Suppressor macrophage (primary cell): ENCODE measurements at places on chromosomes 12 and 14.

- DNase-seq = no peak
Measured at GRCh38 chr14:89651805-89652204, 234.8 kb upstream of the FOXN3 start.

DNA sequence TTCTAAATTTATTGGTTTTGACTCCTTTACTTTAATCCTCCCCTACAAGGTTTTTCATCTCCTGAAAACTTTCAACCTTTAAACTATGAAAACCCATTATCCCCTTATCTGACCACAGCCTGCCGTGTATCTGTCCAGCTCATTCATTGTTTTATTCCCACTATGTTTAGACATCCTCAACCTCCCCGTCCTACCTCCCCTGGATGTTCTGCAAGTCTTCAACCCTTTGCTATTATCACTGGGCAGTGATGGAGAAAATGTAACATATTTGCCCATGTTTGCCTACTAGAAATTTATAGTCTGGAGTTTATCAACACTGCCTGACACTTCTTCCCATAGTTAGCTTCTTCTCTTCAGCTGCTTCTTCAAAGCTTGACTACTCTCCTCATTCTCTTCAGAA lies 483.4 kb downstream of the PRKD1 start:
- no peak for DNase-seq

DNA sequence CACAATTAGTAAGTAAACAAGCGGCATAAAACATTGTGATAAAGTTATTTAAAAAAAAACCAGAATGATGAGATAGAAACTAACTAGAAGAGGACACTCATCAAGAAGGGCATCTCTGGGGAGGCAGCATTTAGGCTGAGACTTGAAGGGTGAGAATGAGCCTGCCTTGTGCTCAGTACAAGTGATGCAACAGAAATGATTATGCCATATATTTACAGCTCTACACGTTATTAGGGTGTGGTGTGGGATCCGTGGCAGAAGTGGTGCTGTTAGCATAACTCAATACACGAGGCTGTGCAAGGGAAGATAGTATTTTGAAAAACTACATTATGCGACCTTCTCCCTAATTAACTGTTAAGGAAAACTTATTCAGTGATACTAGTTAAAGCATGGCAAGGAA lies 178.5 kb upstream of the ATF7IP start:
- no peak for DNase-seq

DNA sequence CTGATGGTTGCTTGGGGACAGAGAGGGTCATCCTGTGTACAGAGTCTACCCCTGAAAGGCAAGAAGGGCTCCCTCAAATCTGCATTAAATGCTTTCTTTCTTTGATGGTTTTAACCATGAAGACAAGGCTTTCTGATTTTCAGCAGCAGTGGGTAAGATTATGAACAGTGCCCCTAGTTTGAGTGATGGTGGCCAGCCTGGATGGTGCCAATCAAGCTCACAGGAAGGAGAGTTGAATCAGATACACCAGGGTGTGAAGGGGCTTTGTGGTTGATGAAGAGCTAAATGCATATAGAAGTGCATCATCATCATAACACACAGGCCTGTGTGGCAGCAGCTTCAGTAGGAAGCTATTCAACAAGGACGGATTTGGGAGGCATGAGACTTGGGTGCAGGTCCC lies 5.7 kb downstream of the KRT85 start:
- no peak for DNase-seq

- DNase-seq = no peak
Measured at GRCh38 chr14:74333909-74334308, 14.4 kb upstream of the VRTN start.

GRCh38 chr12:1469070-1469469 lies 125.3 kb downstream of the FBXL14 start:
- DNase-seq = no peak

- DNase-seq = no peak
Measured at GRCh38 chr14:59032826-59033225, 155.6 kb upstream of the DAAM1 start.

DNA sequence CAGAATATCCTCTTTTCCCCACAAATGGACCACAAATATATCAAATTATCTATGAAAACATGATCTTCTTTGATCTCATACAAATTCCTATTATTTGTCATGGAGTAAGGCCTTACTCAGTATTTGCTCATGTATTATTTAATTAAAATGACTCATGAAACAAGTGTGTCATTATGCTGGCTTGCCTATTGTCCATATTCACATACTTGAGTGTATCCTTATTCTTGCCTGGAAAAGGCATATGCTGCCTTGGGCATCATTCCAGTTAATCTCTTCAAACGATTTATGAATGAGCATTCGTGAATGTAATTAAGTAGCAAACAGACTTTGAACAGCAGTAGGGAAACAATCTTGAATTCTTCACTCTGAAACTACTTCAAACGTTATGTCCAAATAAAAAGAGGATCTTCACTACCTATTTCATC lies 22.6 kb upstream of the SNRPF start:
- no peak for DNase-seq

- DNase-seq = no peak
Measured at GRCh38 chr14:51595881-51596455, 55.7 kb upstream of the FRMD6 start.

GRCh38 chr12:110382683-110383082 lies 20.8 kb downstream of the ANAPC7 start:
- DNase-seq = no peak

DNA sequence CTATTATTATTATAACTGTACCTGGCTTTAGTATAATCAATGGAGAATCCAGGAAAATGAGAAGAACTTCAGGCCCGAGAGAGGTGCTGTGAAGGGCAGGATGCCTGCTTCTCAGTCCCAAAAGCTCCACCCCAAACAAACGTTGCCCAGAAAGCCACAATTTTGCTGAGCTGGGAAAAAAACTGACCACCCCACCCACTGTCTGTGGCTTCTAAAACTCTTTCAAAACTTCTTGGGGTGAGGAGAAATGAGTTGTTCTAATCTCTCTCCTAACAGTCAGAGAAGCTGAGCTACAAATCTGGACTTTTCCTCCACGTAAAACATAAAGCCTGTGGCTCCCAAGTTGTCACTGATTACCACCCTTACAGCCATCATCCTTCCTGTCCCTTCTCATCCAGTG lies 13.4 kb downstream of the VDR start:
- peak; percentile 68 for DNase-seq

DNA sequence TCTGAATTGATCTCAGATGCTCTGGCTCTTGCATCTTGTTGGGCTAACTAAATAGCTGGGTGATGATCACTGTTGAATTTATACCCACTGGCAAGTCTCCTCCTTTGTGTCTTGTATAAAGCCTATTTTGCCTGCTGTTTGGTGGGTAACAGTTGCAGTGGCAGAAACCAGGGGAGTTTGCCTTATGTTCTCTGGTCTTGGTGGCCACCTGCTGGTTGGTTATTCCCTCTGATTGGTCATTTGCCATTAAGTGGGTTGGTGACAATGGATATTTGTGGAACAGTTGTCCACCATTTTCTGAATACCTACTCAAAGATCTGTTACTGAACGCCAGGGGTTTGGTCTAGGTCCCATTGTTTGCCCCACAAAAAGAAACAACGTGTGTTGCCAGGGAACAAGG lies 52.1 kb downstream of the AVPR1A start:
- DNase-seq = no peak

- DNase-seq = no peak
Measured at GRCh38 chr12:25855716-25856115, 102.8 kb upstream of the RASSF8 start.

GRCh38 chr12:27505761-27506160 lies 18.2 kb upstream of the PPFIBP1 start:
- DNase-seq = no peak

DNA sequence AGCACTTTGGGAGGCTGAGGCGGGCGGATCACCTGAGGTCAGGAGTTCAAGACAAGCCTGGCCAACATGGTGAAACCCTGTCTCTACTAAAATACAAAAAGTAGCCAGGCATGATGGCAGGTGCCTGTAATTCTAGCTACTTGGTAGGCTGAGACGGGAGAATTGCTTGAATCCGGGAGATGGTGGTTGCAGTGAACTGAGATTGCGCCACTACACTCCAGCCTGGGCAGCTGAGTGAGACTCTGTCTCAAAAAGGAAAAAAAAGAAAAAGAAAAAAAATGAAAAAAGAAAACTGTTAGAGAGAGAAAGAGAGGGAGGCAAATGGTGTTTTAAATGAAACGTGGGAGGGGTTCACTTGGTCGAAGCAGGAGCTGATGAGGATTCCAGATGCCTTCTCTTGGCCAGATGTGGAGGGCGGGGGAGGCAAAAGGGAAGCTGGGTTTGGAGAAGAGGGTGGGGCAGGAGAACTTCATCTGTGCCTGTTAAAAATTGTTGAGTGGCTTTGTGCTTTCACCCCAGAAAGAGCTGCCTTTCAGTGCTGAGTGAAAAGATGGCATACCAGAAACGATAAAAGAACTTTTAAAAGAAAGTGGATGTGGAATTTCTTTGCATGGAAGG lies 1.1 kb downstream of the EMP1 start:
- no peak for DNase-seq

DNA sequence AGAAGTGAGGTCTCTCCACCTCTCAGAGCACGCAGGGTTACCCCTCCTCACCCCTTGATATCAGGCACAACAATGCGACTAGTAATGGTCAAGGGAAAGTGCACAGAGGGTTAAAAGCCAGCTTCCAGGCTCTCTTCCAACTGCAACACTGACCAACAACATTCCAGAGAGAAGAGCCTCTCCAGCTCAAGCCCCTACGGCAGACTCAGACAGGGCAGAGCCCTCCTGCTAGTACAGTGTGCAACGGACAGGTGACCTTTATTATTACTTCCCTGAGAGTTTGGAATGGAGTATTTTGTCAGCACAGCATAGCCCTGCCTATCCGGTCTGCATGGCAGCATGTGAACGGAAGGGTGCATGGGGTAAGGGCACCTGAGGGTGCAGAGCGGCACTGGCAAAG lies 73.0 kb downstream of the PTPN21 start:
- DNase-seq = no peak
